D721Med (cell line): ENCODE measurements at places on chromosomes 16 and 17.

DNA sequence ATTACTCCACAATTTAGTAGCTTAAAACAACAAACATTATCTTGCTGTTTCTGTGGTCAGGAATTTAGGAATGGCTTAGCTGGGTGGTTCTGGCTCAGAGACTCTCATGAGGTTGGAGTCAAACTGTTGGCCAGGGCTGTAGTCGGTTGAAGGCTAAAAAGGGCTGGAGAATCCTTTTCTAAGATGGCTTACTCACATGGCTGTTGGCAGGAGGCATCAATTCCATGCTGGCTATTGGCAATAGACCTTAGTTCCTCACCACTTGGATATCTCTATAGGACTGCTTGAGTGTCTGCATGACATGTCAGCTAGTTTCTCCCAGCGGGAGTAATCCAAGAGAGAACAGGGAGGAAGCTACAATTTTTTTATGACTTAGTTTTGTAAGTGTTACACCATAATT, 6.6 kb upstream of the EFCAB13 start:
- no peak for DNase-seq

GRCh38 chr17:71828182-71828596, 292.6 kb upstream of the SOX9 start:
- no peak for DNase-seq

DNA sequence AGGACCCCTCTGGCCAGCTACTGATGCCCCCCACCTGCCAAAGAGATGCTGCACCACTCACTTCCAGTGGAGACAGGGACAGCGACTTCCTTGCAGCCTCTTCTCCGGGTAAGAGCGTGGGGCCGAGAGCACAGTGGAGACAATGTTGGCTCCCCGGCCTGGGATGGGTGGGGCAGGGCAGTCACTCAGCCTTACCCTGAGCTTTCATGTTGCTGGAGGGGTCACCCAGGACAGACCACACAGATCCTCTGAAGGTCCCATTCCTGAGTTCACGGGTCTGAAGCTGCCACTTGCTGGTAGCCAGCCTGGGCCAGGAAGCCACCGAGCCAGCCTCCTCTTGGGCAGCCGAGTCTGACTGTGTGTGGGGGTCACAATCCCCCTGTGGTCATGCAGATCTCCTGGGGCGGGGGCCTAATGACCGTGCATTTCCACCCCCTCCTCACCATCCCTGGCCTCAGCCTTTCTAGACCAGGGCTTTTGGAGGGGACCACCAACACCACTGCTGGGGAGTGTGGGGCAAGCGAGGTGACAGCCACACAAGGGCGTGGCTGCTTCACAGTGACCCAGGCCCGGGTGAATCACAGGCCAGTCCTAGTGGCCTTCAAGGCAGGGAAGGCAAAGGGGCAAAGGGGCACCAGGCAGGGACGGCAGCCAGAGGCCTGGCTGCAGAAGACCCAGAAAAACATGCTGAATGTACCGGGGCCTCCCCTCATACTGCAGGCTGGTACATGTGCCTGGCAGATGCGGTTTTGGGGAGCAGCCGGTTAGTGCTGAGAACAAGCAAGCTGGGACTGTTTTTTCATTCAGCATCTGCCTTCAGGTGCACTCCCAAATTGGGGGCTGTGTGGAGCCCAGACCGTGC, 10.4 kb downstream of the TAF1C start:
- no peak for DNase-seq

GRCh38 chr17:64250233-64250835, 12.7 kb downstream of the TEX2 start:
- DNase-seq, result no peak

DNA sequence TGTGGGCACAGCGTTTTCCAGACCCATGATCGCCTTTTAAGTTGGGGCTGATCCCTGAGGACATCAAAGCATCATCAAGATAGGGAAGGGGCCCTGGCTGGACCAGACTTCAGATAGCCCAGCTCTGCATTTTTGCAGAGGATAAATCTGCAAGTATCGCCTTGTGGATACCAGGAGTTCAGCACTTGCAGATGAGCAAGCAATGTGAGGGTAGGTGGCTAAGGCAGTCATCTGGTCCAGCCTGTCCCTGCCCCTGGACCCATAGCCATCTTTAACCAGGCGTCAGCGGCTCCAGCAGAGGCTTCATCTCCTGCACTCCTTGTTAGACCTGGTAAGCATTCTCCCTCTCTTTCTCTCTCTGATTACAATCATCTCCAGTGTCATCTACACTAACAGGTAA, 9.0 kb upstream of the MRPS23 start:
- DNase-seq, result no peak

- DNase-seq, result no peak
Observed at GRCh38 chr16:72827866-72828265, 220.1 kb downstream of the ZFHX3 start.

DNA sequence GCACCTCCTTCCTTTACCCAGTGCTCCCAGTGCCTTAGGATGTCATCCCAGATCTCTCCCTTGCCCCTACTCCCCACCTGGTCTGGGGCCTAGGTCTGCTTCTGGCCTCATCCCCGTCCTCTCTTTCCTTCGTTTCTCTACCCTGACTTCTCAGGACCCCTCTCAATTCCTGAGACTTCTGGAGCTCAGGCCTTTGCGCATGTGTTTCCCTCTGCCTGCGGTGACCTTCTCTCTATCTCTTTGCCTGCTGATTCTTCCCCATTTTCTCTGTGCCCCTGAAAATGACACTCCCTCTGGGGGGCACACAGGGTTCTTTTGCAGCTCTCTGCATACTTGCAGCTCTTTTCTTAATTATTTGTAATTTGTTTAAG, 13.5 kb downstream of the ADORA2B start:
- DNase-seq, result no peak

DNA sequence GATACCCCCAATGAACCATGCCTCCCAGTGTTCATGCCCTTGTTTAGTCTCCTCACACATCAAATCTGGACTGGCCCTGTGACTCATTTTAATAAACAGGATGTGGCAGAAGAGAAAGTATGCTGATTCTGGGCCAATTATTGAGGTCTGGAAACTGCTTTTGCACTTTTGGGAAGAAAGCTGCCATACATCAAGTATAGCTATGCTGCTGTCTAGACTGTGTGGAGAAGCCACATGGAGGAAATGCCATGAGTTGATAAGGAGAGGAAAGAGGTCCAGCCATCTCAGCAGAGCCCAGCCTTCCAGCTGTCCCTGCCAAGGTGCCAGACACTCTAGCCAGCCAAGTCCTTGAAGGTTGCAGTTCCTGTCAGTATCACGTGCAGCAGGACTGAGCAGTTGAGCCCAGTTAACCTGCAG, 16.7 kb downstream of the RPRML start:
- DNase-seq, result no peak

DNA sequence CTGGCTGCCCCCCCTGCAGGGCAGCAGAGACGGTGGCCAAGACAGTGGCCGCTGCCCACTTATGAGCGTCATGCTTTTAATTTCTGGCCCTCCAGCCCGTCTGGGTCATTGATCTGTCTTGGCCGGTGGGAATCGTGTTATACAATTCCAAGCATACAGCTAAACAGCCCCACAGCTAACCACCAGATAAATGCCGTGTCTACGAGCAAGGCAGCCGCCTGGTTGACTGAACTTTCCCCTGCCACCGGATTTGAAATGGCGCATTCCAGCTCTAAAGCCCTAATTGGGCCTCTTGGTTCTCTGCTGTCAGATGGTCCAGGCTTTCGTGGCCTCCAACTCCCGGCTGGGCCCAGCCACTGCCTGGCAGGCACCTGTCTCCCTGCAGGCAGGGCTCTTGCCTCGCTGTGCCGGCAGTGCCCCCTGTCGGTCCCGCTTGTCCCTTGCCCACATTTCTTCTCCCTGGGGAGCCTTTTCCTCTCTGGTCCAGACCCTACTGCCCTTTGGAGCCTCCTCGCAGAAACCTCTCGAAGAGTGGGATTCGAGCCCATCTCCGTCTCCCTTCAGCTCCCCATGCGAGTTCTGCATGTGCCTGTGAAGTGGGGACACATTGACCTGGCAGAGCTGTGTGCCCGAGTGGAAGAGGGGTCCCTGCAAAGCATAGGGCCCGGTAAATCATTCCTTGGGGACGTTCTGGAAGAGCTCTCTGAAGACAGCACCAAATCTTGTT, 1.8 kb upstream of the RBFOX3 start:
- DNase-seq, result no peak

DNA sequence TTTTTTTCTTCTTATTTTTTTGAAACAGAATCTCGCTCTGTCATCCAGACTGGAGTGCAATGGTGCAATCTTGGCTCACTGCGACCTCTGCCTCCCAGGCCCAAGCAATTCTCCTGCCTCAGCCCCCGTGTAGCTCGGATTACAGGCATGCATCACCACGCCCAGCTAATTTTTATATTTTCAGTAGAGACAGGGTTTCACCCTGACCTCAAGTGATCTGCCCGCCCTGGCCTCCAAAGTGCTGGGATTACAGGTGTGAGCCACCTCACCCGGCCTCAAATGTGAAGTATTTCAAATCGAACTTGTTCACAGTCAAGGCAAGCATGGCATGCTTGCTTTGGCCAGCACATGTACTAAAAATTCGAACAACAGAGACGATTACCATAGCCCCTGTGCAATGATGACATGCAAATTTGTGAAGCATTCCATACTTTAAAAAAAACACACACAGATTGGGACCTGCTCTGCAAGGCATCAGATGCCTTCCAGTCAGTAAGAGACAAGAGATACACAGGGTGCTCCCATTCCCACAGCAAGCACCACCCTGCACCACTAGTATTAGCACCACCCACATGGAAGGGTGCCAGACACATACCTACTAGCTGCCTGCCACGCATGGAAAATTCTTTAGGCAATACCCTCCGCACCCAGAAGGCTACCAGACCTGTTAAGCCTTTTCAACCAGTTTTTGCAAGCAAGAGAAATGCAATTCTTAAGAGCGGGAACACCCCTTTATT, 47.2 kb downstream of the ANKRD11 start:
- DNase-seq, result no peak

DNA sequence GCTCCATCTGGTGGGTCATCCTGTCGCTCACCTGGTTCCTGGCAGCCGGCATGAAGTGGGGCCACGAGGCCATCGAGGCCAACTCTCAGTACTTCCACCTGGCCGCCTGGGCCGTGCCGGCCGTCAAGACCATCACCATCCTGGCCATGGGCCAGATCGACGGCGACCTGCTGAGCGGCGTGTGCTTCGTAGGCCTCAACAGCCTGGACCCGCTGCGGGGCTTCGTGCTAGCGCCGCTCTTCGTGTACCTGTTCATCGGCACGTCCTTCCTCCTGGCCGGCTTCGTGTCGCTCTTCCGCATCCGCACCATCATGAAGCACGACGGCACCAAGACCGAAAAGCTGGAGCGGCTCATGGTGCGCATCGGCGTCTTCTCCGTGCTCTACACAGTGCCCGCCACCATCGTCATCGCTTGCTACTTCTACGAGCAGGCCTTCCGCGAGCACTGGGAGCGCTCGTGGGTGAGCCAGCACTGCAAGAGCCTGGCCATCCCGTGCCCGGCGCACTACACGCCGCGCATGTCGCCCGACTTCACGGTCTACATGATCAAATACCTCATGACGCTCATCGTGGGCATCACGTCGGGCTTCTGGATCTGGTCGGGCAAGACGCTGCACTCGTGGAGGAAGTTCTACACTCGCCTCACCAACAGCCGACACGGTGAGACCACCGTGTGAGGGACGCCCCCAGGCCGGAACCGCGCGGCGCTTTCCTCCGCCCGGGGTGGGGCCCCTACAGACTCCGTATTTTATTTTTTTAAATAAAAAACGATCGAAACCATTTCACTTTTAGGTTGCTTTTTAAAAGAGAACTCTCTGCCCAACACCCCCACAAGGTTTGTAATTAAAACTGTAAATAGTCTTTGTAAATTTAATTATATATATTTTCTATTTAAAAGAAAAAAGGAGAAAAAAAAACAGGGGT, 1.7 kb downstream of the FZD2 start:
- no peak for DNase-seq

DNA sequence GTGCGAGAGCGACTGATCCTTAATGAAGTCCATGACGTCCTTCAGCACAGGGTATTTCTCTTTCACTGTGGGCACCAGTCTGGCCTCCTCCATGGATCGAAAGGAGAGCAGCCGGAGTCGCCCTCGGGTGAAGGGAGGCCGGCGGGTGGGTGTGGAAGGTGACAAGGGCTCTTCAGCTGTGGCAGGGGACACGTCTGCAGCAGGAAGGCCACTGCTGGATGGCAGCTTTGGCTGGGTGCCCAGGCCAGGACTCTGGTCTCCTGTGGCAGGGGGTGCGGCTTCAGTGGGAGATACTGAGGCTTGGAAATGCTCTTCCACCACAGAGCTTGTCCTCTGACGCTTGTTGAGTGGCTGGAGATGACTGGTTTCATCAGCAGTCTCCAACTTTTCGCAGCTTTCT, 78.5 kb downstream of the ZZEF1 start:
- no peak for DNase-seq
